ENCODE measurements at places on chromosomes 7 and 10. TPM values are rescaled to one million over a fixed set of nuclear protein-coding genes. Genes with fewer than 3 reads are reported as not detected.

DNA sequence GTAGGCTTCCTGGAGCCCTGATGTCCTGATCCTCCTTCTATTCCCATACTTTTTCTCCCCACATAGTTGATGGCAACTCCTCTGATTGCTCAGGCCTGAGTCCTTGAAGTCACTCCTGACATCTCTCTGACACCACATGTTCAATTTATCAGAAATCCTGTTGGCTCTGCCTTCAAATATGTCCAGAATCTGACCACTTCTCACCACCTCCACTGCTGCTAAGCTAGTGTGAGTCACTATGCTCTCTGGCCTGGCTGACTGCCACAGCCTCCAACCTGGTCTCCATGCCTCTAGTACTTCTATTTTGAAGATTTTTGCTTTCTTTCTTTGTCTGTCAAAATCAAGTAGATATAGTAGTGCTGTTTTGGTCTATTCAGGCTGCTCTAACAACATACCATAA lies 53.0 kb downstream of the TMEM229A start:
- 0 out of 2 replicates have a peak, but pooled peaks cover 2% of the 10 kb centered on the region for H3K4me1 ChIP-seq
- no peak overlapping the region for H3K27ac ChIP-seq
- no peak overlapping the region for H3K4me3 ChIP-seq
- DNase-seq, result no peak
- H3K27me3 ChIP-seq, result no peaks in the 10 kb centered on the region

Gene PTER
- total RNA-seq, result 8.8 TPM

GRCh38 chr10:61313460-61313859 lies 139.7 kb downstream of the TMEM26 start:
- no peak for DNase-seq
- H3K36me3 ChIP-seq, result no peaks in the 10 kb centered on the region
- no peak overlapping the region for H3K4me3 ChIP-seq
- H3K27ac ChIP-seq, result no peak overlapping the region

GRCh38 chr10:120600871-120601649 lies 144.0 kb downstream of the PLPP4 start:
- H3K27ac ChIP-seq, result no peak overlapping the region
- DNase-seq, result peak; percentile 68
- peaks cover 9% of the 10 kb centered on the region for H3K36me3 ChIP-seq
- no peak overlapping the region for H3K4me3 ChIP-seq

Gene PNLIPRP2
- 0.24 TPM for total RNA-seq

DNA sequence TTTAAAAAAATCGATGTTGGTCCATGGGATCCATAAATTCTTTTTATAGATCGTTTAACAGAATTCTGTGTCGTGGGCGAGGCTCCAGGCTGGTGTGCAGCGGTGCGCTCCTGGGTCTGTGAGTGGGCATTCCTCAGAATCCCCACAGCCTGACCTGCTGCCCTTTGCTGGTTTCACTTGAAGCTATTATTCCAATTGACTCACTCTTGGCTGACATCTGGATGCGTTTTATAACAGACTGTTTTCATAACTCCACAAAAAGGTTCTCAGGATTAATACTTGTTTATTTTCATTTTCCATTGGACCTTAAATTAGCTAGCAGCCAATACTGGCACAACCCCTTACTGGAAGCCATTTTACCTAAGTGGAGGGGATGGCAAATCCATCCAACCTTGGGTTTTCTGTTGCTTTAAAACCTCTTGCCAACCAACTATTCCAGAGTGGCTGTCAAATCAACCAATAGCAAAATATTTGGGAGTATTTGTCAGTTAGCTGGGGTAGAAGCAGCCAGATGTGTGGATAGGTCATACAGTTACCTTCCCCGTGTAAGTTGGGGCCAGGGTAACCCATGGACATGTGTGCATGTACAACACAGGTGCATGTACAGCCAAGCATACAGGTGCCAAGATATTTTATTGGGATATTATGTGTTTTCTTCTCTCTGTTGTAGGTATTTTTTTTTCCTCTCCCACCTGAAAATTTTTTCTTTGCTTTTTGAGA lies 160.7 kb upstream of the ZNF32 start:
- no peak for DNase-seq
- H3K36me3 ChIP-seq, result no peaks in the 10 kb centered on the region
- H3K27ac ChIP-seq, result no peak overlapping the region
- no peak overlapping the region for H3K4me3 ChIP-seq

GRCh38 chr10:132803416-132804210 lies 17.7 kb upstream of the NKX6-2 start:
- no peak for DNase-seq
- H3K4me3 ChIP-seq, result peak overlapping the region; percentile 15
- H3K36me3 ChIP-seq, result no peaks in the 10 kb centered on the region

- H3K4me3 ChIP-seq, result no peak overlapping the region
- no peak overlapping the region for H3K27ac ChIP-seq
- H3K4me1 ChIP-seq, result no peaks in the 10 kb centered on the region
- peaks cover 26% of the 10 kb centered on the region for H3K36me3 ChIP-seq
- H3K27me3 ChIP-seq, result no peaks in the 10 kb centered on the region
These were observed 17.9 kb downstream of the OGDH start for GRCh38 chr7:44624318-44624717.

DNA sequence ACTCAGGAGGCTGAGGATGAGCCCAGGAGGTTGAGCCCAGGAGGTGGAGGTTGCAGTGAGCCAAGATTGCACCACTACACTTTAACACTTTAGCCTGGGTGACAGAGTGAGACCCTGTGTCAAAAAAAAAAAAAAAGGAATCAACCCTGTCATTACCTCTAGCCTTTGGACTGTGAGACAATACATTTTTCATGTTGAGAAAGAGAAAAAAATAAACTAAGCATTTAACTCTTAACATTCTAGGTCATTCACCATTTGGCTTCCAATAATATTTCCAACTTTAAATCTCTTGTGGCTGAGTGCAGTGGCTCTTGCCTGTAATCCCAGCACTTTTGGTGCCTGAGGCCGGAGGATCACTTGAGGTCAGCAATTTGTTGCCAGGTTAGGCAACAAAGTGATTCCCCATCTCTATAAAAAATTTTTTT lies 41.9 kb upstream of the TPST1 start:
- H3K36me3 ChIP-seq, result peaks cover 7% of the 10 kb centered on the region
- H3K4me1 ChIP-seq, result no peaks in the 10 kb centered on the region
- no peaks in the 10 kb centered on the region for H3K27me3 ChIP-seq

DNA sequence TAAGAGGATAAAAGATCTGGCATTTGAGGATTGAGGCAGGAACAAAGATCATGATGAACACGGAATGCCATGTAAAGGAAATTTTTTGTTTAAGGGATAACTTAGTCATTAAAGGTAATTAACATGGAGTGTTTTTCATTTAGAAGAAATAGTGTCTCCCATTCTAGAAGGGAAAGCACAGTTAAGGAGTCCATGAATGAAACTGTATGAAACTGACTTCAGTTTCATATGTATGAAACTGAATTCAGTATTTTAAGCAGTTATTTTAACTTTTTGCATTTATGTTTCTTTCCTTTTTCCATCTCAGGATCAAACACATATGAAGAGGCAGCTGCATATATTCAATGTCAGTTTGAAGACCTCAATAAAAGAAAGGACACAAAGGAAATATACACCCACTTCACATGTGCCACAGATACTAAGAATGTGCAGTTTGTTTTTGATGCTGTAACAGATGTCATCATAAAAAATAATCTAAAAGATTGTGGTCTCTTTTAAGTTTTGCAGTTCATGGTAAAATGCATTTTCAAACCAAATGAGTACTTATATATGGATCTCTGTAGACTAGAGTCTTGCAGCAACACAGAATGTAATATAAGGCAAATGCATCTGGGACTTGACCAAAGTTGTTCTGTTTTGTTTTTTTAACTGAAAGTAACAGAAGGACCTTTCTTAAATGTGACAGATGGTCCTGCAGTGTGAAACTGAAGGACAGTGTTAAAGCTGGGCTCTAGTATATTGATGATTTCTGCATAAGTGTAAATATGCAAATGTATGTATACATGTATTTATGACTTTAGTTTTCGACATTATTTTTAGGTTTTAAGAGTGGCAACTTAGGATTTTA lies 82.6 kb downstream of the GNAI1 start:
- H3K36me3 ChIP-seq, result peaks cover 12% of the 10 kb centered on the region
- H3K27ac ChIP-seq, result no peak overlapping the region
- no peaks in the 10 kb centered on the region for H3K27me3 ChIP-seq
- no peaks in the 10 kb centered on the region for H3K4me1 ChIP-seq
- DNase-seq, result no peak
- no peak overlapping the region for H3K4me3 ChIP-seq

DNA sequence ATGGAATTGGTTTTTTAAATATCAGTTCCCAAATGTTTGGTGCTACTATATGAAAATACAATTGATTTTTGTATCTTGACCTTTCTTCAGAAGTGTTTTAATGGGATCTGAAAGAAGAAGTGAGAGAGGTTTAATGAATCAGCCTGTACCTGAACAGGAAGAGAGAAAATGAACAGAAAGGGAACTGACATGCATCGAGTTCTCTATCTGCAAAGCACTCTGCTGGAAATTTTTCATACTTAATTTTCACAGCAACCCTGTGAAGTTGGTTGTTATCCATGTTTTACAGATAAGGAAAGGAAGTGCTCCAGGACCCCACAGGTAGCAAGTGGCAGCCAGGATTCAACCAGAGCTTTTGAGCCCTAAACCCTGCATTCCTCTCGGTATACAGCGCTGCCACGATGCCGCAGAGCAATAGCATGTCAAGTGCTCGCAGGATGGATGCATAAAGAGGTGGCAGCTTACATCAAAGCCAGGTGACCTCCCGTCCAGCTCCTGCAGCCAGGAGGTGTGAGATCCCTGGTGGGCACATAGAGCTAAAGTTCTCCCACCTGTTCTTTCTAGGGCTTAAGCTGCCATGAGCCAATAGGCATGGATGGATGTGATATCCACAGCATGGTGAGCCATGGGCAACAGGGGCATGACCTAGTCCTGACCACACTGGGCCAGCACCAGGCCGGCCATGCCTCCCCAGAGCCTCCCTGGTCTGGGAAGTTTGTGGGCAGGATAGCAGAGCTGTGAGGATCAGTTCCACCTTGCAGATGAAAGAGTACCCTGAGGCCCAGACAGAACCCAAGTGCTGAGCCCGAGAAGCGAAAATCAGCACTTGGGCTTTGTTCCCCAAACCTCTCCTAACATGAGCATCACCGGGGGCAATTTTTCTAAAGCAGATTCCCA lies 57.2 kb downstream of the CALML3 start:
- DNase-seq, result no peak
- H3K4me3 ChIP-seq, result no peak overlapping the region
- H3K27me3 ChIP-seq, result no peaks in the 10 kb centered on the region
- no peak overlapping the region for H3K27ac ChIP-seq
- peaks cover 6% of the 10 kb centered on the region for H3K4me1 ChIP-seq
- no peaks in the 10 kb centered on the region for H3K36me3 ChIP-seq

GRCh38 chr7:87512906-87513305 lies 37.4 kb upstream of the ABCB4 start:
- peaks cover 2% of the 10 kb centered on the region for H3K4me1 ChIP-seq
- DNase-seq, result no peak
- no peak overlapping the region for H3K4me3 ChIP-seq
- H3K36me3 ChIP-seq, result no peaks in the 10 kb centered on the region

Gene NCF1
- 0.33 TPM for total RNA-seq

Gene PCGF5
- total RNA-seq, result 6.9 TPM

Gene GHRHR
- 5.9 TPM for total RNA-seq

DNA sequence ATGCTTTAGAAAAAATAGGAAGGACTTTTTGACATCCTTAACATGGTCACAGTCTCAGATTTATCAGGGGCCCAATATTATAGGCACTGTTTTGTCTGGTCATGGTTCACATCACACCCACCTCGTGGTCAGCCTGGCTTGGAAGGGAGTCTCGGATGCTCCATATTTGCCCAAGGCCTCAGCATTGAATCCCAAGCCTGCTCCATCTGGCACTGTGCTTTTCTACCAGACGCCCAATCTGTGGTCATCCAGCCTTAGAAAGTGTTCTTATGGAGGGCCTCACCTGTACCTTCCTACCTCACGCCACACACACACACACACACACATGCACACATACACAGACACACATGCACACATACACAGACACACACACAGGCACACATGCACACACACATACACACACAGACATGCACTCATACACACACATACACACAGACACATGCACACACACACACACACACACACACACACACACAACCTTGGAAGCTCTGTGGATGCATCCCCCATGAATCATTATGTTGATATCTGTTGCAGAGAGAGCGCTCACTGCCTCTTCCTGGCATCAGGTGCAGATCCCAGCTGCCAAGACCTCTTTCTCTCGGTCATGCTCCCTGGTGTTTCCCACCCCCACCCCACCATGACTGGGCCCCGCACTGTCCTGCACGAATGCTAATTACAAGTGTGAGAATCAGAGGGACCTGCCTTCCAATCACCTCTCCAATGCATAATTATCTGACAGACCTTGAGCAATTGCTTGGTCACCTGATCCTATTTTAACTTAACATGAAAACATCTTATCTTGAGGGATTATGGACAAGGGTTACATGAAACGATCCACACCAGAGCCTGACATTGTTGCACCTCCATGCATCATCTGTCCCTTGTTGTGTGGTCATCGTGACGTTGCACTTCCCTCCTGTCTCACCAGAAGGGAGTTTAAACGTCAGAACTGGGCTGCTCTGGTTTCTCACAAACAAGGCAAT lies 122.7 kb upstream of the TMEM72 start:
- no peaks in the 10 kb centered on the region for H3K27me3 ChIP-seq

DNA sequence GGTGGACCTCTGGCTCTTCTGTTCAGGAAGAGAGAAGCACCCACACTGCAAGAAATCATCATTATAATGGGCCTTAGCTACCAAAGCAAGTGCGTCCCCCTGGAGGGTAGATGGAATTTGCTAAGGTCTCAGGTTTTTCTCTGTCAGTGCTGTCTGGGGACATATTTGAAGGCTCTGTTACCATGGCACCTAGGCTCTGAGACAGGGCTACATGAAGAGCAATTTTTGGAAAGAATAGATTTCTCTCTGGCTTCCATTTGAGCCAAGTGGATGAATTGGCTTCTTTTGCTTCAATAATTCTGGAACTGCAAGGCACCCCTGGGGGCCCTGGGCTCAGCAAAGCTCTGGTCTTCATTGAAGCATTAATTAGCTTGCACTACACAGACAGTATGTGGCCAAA lies 349.1 kb upstream of the GALNT17 start:
- no peak for DNase-seq
- no peak overlapping the region for H3K4me3 ChIP-seq
- no peaks in the 10 kb centered on the region for H3K27me3 ChIP-seq
- H3K27ac ChIP-seq, result no peak overlapping the region

DNA sequence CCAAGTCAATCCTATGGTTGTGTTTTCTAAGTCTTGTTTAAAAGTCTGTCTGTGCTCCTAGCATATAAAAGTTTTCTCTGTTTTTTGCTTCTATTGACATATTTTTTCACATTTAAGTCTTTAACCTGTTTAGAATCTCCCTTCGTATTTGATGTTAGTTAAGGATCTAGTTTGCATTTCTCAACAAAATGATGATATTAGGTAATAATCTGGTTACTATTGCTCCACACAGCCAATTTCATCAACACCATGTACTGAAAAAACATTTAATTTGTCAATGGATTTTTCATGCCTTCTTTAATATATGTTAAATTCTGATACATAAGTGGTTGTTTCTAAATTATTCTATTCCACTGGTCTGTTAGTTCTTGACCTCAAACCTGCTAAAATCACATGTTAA lies 17.5 kb upstream of the TSGA13 start:
- H3K4me3 ChIP-seq, result no peak overlapping the region
- H3K4me1 ChIP-seq, result no peaks in the 10 kb centered on the region
- DNase-seq, result no peak
- no peak overlapping the region for H3K27ac ChIP-seq
- H3K36me3 ChIP-seq, result no peaks in the 10 kb centered on the region

GRCh38 chr7:28862595-28863272 lies 95.4 kb downstream of the TRIL start:
- H3K36me3 ChIP-seq, result no peaks in the 10 kb centered on the region
- H3K27me3 ChIP-seq, result no peaks in the 10 kb centered on the region
- no peak overlapping the region for H3K27ac ChIP-seq

Gene GIMAP8
- total RNA-seq, result not detected

All from H9 (cell line).